Mucosa of gallbladder (tissue), 1 donor: ENCODE measurements at places on chromosomes 5 and 9.

DNA sequence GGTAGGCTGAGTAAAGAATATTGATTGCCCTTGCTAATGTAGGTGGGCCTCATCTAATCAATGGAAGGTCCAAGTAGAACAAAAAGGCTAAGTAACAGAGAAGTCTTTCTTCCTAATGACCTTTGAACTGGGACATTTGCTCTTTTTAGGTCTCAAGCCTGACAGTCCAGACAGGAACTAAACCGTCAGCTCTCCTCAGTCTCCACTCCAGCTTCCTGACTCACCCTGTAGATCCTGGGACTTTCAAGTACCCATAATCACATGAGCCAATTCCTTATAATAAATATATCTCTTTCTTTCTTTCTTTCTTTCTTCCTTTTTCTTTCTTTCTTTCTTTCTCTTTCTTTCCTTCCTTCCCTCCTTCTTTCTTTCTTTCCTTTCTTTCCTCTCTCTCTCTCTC is 479.5 kb upstream of the PAPPA start:
- DNase-seq: no peak

- no peak for DNase-seq
These were observed 216.3 kb downstream of the GADD45G start for GRCh38 chr9:89821081-89821480.

DNA sequence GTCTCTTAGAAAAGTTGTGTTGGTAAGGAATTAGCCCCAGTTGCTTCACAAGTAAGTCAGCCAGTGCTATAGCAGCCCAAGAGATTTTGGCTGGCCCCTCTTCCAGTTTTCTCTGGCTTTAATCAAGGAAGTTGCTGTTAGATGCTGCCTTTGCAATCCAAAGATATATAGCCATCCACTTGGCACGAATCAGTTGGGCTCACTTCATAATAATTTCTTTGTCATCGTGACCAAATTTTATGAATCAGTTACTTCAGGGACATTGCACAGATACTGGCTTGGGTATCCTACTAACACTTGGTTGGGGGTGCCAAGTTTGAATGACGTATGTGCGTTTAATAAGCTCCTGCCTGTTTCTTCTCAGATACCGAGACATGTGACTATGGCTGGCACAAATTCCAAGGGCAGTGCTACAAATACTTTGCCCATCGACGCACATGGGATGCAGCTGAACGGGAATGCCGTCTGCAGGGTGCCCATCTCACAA is 81.5 kb downstream of the VCAN start:
- DNase-seq: peak; percentile 47

GRCh38 chr9:8733131-8733954 is 933.8 kb upstream of the DMAC1 start:
- no peak for DNase-seq

GRCh38 chr5:180640861-180641565 is 8.4 kb downstream of the FLT4 start:
- DNase-seq: no peak

DNA sequence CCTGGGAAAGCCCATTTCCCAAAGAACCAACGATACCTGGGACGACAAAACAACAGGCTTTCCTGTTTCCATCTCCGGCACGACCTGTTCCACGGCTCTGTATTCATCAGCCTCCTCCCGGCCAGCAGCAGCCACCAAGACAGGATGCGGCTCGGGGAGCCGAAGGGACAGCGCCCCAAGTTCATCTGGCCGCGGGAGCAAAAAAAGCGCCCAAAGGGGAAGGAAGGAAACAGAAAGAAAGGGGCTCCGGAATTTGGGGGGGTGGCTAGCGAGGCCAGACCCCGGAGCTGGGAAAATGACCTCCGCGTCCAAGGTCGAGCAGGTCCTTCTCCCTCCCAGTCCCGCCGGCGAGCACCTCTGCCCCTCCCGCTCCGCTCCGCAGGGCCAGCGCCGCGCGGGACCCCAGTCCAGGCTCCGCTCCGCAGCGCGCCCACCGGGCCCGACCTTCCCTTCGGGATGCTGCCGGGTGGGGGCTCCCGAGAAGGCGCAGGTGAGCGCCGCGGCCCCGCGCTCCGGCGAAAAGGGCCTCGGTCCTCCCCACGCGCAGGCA is 608 bp downstream of the ELOVL7 start:
- DNase-seq: no peak

DNA sequence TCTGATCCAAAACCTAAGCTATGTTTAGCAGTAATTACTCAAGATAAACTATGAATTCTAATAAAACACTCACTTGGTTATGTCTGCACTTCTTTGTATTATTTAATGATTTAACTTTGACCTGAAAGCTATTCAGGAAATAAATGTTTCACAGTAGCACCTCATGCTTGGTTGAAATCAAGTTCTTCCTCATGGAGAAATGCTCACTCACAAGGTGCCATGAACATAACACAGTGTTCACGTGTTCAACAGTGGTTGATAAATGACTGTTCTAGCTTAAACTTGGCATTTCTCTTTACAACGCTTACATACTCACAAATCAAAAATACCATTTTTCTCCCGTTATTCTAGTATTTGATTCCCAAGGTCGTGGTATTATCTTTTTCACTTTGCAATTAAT is 35.8 kb downstream of the PUM3 start:
- no peak for DNase-seq

- no peak for DNase-seq
These were observed 29.8 kb downstream of the AHRR start for GRCh38 chr5:351084-351920.

DNA sequence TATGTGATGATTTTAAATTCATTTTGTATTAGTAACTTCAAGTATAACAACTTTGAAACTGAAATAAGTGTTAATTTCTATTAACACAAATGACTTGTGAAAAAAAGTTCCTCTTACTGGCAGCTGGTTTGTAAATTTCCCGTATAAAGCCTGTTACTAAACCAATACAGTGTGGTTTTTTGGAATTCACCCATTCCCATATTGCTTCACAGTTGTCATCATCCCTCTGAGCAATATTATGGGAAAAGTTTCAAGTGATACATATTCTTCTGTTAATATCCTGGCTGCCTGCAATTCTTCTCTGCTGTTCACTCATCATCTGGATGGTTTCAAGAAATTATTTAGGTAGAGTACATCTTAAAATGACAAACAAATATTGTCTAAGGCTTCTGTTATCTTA is 1185.1 kb upstream of the C9orf72 start:
- DNase-seq: no peak

- no peak for DNase-seq
These were observed 33.8 kb downstream of the SLC9A3 start for GRCh38 chr5:490116-491106.

DNA sequence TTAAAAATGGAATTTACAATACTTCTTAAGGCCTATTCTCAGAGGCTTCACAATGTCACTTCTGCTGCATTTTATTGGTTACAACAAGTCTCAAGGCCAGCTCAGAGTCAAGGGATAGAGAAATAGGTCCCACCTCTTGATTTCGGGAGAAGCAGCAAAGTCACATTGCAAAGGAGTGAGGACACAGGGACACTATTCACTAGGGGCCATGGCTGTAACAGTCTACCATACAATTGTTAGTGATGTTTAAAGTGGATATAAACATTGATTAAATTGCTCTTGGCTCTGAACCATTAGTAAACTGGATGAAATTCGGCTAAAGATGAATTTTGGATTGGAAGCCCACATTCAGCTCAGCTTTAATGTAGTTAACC is 21.7 kb upstream of the CMBL start:
- DNase-seq: no peak

- peak; percentile 80 for DNase-seq
These were observed 30.1 kb downstream of the PTPA start for GRCh38 chr9:129141066-129142041.

DNA sequence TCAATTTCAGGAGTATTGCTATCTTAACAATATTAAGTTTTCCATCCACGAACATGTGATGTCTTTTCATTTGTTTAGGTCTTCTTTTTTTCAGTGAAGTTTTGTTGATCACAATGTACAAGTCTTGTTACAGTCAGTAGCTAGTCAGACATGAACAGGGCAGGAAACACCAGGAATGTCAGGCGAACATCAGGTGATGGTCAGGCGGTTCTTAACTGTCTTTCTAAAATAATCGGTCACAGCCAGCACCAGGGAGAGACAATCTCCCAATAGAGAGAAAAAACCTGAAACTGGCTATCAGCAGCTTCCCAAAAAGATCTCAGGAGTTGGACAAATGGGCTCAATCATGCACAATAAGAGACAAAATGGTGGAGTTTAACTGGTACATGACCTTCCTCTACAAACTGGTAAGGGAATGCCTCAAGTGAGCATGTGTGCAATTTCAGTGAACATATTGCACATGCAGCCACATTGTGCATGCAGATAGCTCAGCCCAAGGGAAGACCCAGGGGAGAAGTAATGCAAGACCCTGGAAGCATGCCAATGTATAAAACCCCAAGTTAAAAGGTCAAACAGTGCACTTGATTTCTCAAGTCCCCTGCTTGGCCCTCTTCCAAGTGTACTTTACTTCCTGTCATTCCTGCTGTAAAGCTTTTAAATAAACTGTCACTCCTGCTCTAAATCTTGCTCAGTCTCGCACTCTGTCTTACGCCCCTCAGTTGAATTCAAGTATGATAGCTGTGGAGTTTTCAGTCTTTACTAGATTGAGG is 176.1 kb upstream of the RASEF start:
- no peak for DNase-seq

- no peak for DNase-seq
These were observed 127.3 kb downstream of the XRCC4 start for GRCh38 chr5:83204651-83205050.

DNA sequence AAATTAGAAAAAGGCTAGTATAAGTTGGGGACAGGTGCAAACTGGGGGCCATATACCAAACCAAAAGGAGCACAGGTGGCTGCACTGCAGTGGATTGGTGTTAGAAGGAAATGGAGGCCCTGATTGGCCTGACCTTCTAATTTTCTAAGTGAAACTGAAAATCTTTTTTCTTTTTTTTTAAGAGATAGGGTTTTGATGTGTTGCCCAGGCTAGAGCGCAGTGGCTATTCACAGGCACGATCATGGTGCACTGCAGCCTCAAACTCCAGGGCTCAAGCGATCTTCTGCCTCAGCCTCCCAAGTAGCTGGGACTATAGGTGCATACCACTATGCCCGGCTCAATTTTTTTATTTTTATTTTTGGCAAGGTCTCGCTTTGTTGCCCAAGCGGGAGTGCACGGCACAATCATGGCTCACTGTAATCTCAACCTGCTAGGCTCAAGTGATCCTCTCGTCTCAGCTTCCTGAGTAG is 9.8 kb upstream of the CCDC69 start:
- no peak for DNase-seq

GRCh38 chr5:6510132-6510531 is 61.5 kb downstream of the UBE2QL1 start:
- DNase-seq: no peak
